ENCODE measurements at places on chromosomes 2 and 18.

DNA sequence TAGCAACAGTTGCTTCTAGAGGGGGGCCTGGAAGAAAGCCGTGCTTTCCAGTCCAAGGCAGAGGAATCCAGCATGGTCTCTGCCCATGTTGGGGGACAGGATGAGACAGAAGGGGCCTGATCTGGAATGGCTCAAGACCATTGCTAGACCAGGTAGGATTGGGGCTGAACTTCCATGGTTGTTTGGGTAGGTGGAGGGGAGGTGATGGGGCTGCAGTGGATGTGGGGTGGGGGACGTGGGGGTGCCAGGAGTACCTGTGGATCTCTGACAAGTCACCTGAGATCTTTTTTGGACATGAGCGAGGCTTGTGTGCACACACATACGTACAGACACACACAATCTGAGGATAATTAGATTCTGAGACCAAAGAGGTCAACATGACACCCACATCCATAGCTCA lies 228.7 kb upstream of the SKOR2 start:
- no peak for DNase-seq

DNA sequence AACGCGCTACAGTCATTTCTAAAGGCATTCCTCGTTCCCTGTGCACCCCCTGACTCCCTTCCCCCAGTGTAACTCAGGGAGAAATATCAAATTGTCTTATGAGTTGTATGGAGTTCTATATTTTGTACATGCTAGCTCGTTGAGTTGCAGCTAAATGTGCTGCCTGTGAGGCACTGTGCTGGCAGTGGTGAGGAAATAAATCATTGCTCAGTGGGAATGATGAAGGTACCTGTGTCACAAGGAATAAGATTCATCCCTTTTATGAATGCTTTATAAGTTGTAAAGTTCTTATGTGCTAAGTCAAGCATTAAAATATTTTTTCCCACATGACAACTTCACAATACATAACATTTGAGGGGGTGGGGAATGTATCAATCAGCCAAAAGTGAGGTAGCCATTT lies 939.6 kb upstream of the CRIM1 start:
- DNase-seq: no peak

DNA sequence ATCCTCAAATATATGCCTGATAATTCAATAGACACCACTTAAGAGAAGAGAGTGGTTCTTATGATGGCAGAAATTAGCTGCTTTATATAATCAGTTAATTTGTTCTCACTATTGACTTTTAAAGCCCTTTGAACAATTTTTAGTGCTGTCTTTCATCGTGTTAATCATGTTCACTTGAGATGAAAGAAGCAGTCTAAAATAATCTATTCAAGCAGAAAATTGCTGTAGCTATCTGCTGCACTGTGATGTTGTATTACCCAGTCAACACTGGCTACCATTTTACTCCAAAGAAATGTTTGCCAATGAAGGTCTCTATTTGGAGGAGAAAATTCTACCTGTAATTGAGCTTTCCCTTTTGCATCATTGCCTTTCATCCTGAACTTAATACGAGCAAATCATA lies 459.8 kb upstream of the FSIP2 start:
- DNase-seq: no peak

DNA sequence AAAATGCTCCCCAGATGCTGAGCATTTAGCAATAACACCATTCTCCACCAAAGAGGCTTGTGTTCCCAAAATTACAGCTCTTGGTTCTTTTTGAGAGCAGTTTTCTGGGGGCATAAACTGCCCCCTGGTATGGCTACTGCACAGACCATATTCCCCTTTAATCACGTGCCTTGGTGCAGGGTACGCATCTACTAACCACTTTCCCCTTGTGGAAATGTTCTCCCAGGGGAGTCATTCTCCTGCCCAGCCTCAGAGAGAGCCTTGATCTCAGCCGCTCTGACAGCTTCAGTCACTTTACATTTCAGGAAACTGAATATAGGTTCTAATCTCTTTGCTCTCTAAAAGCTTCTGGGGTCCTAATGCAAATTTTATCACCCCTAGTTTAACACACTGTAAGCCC lies 44.7 kb upstream of the EML6 start:
- no peak for DNase-seq

GRCh38 chr2:24505534-24506275 lies 14.7 kb downstream of the NCOA1 start:
- no peak for DNase-seq

DNA sequence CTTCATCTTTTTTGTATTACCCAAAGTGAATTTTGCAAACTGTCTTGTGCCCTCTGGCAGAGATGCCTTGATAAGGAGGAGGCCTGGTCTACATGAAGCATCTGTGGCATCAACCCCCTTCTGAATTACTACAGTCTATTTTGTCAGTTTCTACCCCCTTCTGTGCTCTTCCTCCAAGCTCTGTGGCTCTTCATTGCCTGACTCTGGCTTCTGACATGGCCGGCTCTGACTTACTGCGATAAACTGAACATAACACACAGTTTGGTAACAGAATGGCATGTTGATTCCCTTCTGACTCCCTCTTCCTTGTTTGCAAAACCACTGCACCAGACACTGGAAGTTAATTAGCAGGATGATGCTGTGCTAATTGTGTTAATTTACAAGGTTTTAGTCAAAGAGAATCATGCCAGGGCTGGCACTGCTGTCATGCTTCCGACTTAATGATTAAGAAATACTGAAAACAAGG lies 122.5 kb downstream of the FIGN start:
- no peak for DNase-seq

DNA sequence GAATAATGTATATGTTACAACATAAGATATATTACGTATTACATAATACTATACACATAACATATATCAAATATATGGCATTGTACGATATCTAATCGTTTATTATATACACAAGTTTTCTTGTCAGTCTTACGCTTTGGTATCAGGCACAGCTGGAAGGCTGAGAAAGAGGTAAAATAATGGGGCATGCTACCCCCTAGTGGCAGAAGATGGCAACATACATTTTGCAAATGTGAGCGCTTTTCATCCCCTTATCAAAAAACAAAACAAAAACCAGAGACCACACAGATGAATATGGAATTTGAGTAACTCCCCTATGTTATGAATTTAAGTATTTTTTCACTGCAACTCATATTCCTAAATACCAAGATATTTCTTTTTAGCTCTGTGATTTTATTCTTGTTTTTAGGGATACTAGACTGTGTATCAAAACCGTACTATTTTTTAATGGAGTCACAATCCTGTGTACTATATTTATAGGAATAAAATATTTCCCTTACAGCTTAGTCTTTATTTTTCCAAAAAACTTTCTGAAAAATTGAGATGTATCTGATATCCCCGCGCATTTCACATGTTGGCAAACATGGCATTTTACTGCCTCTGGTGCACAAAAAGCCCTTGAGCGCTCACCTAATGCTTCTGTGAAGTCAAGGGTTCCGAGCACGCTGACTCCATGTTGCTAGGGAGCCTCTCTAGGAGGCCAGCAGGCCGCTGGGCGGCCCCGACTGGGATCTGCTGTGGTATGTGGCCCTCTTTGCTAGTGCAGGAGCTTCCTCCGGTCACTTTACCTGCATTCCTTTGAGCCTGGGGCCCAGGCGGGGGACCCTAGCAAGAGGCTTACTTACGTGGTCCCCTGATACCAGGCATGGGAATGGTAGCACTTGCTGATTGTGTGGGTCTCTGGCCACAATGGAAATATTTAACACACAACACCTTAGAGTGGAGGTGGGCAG lies 62.5 kb downstream of the SLC4A3 start:
- peak; percentile 51 for DNase-seq

GRCh38 chr18:29034113-29034856 lies 857.4 kb upstream of the CDH2 start:
- DNase-seq: no peak

DNA sequence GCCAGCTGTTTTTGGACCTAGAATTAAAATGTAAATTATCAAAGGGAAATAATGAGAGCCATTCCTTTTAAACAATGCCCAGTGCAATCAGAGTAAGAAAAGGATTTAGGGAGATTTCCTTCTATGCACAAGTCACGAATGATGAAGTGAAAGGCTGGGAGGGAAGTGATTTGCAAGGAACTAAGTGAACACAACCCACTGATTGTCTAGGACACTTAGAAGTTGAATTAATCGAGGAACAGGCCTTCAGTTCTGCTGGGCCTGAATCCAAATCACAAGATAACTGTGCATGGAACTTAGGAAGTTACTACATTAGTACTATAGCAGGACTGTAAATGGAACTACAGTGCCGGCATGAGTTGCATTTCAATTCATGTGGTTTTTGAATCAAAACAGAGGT lies 17.7 kb downstream of the MAP2 start:
- DNase-seq: no peak

- no peak for DNase-seq
These were observed 112.9 kb upstream of the TRIB2 start for GRCh38 chr2:12603781-12604295.

- DNase-seq: no peak
These were observed 225.7 kb upstream of the CCDC150 start for GRCh38 chr2:196413821-196414274.

DNA sequence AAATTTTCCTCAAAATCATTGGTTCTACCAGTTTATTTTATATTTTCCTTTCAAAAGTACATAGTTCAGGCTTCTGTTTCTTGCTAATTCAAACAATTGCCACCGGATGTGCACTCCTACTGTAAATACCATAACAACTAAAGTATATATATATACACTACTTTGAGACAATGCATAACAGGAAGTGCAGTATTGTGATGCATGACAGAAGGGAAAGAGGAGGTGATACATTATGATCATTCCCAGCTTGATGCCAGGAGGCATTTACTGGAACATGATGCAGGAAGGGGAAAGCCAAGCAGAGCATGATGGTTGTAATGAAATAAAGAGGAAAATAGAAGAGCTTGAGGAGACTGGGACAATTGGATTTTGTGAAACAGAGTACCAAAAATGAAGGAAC lies 215.2 kb upstream of the NT5C1B start:
- no peak for DNase-seq

GRCh38 chr2:146986161-146986560 lies 858.7 kb upstream of the ACVR2A start:
- DNase-seq: no peak

GRCh38 chr2:129006135-129006886 lies 687.6 kb upstream of the HS6ST1 start:
- DNase-seq: no peak

GRCh38 chr2:64632835-64633819 lies 20.6 kb downstream of the SERTAD2 start:
- DNase-seq: no peak

DNA sequence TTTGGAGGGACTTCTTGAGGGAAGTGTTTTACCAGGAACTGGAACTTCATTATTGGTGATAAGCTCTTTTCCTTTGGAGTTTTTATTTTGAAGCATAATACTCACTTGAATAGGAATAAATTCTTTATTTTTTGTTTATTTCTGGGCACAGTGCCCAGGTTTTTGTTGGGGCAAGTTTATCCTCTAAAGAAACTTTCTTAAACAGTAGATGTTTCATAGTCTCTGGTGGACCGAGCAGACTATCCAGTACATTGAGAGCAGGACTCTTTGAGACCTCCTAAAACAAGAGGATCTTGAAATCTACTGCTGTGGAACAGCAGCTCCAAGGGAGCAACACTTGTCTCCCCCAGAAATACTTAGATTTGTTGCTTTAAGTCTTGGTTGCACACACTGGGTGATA lies 109.4 kb downstream of the PARD3B start:
- no peak for DNase-seq

GRCh38 chr2:7666596-7667259 lies 749.5 kb downstream of the RNF144A start:
- DNase-seq: no peak

- no peak for DNase-seq
These were observed 54.1 kb upstream of the CAB39 start for GRCh38 chr2:230658577-230658876.

DNA sequence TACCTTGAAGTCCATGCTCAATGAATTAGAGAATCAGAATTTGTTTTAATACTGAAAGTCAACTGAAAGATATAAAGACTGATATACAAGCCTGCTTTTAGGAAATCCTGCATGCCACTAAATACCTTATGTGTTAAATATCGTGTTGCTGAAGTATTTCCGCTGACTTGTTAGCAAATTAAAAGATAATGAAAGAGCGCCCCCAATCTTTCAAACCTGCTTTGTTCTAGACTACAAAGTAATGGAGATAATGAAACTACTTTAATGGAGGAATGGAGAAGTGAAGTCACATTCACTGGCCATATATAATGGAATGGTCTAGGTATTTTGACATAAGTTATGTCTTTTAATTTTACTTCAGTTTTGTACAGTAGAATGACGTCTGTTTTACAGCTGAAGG lies 95.7 kb downstream of the ASXL3 start:
- no peak for DNase-seq

GRCh38 chr2:37912616-37913015 lies 12.5 kb upstream of the RMDN2 start:
- no peak for DNase-seq

DNA sequence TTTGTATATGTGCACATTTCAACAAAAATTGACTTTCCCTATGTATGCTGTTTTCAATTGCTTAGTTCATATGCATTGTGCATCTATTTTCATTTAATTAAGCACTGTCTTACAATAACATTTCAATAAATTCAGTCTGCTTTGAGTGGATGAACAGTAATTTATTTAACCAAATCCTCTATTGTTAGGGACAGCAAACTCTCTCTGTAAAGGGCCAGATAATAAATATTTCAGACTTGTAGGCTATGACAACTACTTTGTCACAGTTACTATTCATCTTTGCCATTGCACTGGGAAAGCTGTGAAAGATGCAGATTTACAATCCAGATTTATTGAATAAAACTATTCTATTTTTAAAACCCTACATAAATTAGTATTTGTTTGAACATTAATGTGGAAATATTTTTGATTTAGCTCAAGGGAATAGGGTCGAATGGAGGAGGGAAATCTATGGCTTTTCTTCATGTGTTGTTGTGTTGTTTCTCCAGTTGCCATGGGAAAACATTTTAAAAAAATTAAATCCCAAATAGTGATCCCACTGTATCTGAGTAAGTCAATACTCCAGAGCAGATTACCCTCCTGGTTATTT lies 14.2 kb upstream of the RAB27B start:
- no peak for DNase-seq

- peak; percentile 34 for DNase-seq
These were observed 41.6 kb downstream of the LRRC30 start for GRCh38 chr18:7272311-7273049.

- DNase-seq: no peak
These were observed 4.1 kb upstream of the VSNL1 start for GRCh38 chr2:17536416-17536815.

- DNase-seq: no peak
These were observed 9.1 kb upstream of the TEX51 start for GRCh38 chr2:126889496-126890135.

DNA sequence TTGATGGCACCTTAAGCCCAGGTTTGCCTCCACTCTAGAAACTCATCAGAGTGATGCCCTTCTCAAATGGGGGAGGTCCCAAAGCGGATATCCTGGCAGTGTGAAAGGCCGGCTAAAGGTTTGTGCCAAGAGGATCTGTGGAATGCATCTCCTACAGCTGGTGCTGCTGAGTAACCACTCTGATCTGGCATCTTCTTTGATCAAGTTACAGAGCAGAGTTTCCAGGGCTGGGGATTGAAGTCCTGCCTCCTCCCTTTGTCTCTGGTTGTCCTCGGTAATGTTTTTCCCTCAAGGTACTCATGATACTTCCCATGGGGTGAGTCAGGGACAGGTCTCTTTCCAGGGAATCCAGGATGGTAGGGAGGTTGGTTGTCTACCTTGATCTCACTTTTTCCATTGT lies 24.6 kb downstream of the PRKRA start:
- DNase-seq: no peak

All from colonic mucosa (tissue), 4 donors.